Activated T-cell treated with anti-CD3 and anti-CD28 coated beads, Interleukin-2, amount 50 U/mL, for 24 hours (primary cell): ENCODE measurements at places on chromosomes 16 and 17.
A peak's percentile ranks its signal among the peaks of the same experiment; 100 is the strongest.

- DNase-seq, result no peak
- no peak overlapping the region for H3K27ac ChIP-seq
- no peaks in the 10 kb centered on the region for H3K27me3 ChIP-seq
- no peak overlapping the region for H3K4me3 ChIP-seq
- H3K4me1 ChIP-seq, result no peaks in the 10 kb centered on the region
- no peaks in the 10 kb centered on the region for H3K36me3 ChIP-seq
Measured at GRCh38 chr17:72955391-72956140, 136.9 kb downstream of the SLC39A11 start.

DNA sequence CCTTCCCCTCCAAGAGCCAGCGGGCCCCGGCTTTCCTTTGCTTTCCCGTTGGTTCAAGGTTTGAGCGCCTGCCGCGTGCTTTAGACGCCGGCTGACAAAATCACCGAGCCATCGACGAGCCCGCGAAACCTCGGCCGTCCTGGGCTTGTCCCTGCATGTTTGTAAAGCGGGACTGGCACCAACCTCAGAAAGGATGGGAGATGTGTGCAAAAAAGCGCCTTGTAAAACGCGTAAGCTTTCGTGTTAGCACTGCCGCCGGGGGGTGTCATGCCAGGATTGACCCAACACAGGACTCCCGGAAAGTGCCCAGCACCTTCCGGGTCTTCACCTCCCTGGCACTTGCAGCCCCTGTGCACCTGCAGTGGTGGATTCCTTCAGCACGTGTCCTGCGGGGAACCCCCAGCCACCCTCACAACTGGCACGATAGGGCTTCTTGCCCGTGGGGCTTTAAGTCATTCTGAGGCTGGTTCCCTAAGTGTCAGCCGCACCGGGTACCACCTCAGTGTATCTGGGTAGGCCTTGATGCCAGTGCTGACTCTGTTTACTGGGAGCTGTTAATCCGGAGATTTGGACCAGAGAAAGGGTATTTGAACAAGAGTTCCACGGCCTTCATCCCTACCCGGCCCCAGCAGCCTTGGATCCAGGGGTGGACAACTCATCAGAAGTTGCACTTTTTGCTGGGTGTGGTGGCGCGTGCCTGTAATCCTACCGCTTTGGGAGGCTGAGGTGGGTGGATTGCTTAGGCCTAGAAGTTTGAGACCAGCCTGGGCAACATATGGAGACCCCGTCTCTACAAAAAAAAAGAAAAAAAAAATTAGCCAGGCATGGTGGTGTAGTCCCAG is 817 bp downstream of the NDUFAF8 start:
- no peaks in the 10 kb centered on the region for H3K27me3 ChIP-seq
- peak overlapping the region; percentile 97 for H3K27ac ChIP-seq

GRCh38 chr16:68083861-68084503 is 1.2 kb upstream of the NFATC3 start:
- no peak for DNase-seq
- peaks cover 43% of the 10 kb centered on the region for H3K36me3 ChIP-seq
- H3K27ac ChIP-seq, result peak overlapping the region; percentile 97

GRCh38 chr17:38797158-38797490 is 2.2 kb downstream of the PIP4K2B start:
- H3K27me3 ChIP-seq, result no peaks in the 10 kb centered on the region
- peaks cover 68% of the 10 kb centered on the region for H3K36me3 ChIP-seq
- peaks cover 57% of the 10 kb centered on the region for H3K4me1 ChIP-seq
- peak overlapping the region; percentile 89 for H3K4me3 ChIP-seq
- H3K27ac ChIP-seq, result peak overlapping the region; percentile 95
- DNase-seq, result no peak

- no peak for DNase-seq
- H3K36me3 ChIP-seq, result no peaks in the 10 kb centered on the region
- no peak overlapping the region for H3K27ac ChIP-seq
Measured at GRCh38 chr16:49679095-49679494, 176.8 kb downstream of the ZNF423 start.

DNA sequence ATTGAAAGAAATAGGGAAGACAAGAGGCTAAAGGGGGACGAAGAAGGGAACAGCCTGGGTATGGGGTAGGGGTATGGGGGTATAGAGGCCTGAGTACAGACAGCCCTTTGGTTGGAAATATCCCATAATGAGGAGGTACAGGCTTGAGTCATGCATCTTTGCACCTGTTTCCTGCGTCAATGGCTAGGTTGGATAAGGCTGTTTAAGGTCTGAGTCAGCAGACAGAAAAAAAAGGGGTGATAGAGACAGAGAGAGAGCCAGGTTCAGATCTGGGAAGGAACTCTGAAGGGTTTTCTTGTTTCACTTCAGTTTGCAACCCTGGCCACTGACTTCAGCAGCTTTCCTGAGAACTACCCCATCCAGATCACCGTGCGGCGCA is 8.5 kb downstream of the FNDC8 start:
- H3K27ac ChIP-seq, result no peak overlapping the region
- peaks cover 72% of the 10 kb centered on the region for H3K36me3 ChIP-seq
- H3K4me1 ChIP-seq, result peaks cover 5% of the 10 kb centered on the region
- H3K4me3 ChIP-seq, result no peak overlapping the region

DNA sequence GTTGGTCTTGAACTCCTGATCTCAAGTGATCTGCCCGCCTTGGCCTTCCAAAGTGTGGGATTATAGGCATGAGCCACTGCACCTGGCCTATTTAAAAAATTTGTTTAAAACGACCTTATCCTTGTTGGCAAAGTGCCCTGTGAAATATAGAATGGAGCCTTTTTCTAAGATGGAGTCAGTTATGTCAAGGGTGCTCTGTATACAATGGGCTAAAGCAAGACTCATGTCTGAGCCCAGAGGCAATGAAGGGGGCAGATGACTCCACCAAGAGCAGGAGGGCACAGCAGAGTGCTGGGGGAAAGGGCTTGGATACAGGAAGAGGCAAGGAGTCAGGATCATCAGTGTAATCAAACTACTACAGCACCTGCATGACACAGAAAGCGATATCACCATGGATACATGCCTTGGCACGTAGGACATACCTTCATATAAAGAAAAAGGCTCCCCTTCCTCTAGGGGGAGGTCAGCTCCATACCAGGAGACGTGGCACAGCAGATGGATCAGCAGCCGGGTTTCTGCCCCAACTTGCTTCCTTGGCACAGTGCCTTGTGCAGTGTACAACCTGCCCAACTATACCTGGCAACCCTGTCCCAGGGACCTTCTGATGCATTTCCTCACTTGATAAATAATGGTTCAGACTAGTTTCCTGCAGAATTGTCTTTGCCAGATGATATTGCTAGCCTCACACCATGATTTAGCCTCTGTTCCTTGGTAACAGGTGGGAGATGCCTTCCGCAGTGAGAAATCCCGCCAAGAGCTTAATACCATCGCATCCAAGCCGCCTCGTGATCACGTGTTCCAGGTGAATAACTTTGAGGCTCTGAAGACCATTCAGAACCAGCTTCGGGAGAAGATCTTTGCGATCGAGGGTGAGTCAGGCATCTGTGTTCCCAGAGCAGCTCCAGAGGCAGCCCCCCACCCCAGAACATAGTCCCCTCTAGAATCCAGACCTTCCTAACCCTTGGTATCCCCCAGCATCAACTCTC is 15.3 kb downstream of the ITGAM start:
- H3K36me3 ChIP-seq, result no peaks in the 10 kb centered on the region
- peaks cover 7% of the 10 kb centered on the region for H3K27me3 ChIP-seq
- no peak overlapping the region for H3K4me3 ChIP-seq
- DNase-seq, result no peak
- H3K27ac ChIP-seq, result no peak overlapping the region

DNA sequence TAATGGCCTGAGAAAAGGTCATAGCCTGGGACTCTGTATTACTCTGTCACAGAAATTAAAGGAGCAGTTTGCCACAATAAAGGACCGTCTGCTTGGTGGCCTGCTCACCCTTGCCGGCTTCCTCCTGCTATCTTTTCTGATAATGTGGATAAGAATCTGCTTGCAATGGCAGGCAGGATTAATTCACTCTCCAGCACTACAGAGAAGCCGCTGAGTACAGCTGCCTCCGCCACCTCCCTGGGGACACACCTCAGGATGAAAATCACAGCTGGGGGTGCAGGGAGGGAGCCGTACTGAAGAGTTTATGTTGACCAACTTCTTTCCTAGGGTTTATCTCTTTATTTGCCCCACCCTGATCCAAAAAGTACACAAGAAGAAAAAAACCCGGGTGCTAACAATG is 245.9 kb upstream of the RPL38 start:
- H3K4me3 ChIP-seq, result no peak overlapping the region
- H3K36me3 ChIP-seq, result no peaks in the 10 kb centered on the region
- no peaks in the 10 kb centered on the region for H3K4me1 ChIP-seq
- H3K27ac ChIP-seq, result no peak overlapping the region
- no peak for DNase-seq

- DNase-seq, result no peak
- no peak overlapping the region for H3K4me3 ChIP-seq
- peaks cover 75% of the 10 kb centered on the region for H3K27me3 ChIP-seq
- peaks cover 20% of the 10 kb centered on the region for H3K4me1 ChIP-seq
Measured at GRCh38 chr17:60153606-60154390, 4.0 kb downstream of the CA4 start.

- H3K27me3 ChIP-seq, result peaks cover 15% of the 10 kb centered on the region
- H3K36me3 ChIP-seq, result no peaks in the 10 kb centered on the region
- DNase-seq, result no peak
- no peak overlapping the region for H3K4me3 ChIP-seq
- H3K27ac ChIP-seq, result no peak overlapping the region
Measured at GRCh38 chr17:7137171-7137943, 22.7 kb upstream of the ASGR2 start.

GRCh38 chr16:51607201-51607651 is 456.2 kb upstream of the SALL1 start:
- no peaks in the 10 kb centered on the region for H3K36me3 ChIP-seq
- no peaks in the 10 kb centered on the region for H3K27me3 ChIP-seq
- H3K27ac ChIP-seq, result no peak overlapping the region
- no peak overlapping the region for H3K4me3 ChIP-seq
- DNase-seq, result no peak
- H3K4me1 ChIP-seq, result no peaks in the 10 kb centered on the region

DNA sequence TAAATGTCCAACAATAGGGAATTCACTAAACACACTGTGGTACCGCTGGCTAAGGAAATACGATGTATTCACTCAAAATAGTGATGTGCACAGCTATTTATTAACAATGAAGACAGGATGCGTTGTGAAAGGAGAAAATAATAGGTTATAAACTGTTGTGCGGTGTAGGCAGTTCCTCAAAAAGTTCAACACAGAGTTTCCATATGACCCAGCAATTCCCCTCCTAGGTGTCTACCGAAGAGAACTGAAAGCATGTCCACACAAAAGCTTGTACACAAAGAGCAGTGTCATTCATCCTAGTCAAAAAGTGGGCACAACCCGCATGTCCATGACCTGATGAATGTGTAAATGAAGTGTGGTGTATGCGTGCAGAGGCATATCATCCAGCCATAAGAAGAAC is 1.2 kb upstream of the CES1 start:
- no peaks in the 10 kb centered on the region for H3K36me3 ChIP-seq
- no peak for DNase-seq
- no peak overlapping the region for H3K4me3 ChIP-seq
- peaks cover 8% of the 10 kb centered on the region for H3K27me3 ChIP-seq

- H3K27ac ChIP-seq, result no peak overlapping the region
- H3K4me1 ChIP-seq, result no peaks in the 10 kb centered on the region
- no peaks in the 10 kb centered on the region for H3K36me3 ChIP-seq
- H3K4me3 ChIP-seq, result no peak overlapping the region
- peaks cover 33% of the 10 kb centered on the region for H3K27me3 ChIP-seq
Measured at GRCh38 chr17:55601874-55602364, 90.7 kb upstream of the SMIM36 start.

GRCh38 chr17:67649891-67650290 is 67.8 kb upstream of the NOL11 start:
- H3K4me1 ChIP-seq, result peaks cover 18% of the 10 kb centered on the region
- no peaks in the 10 kb centered on the region for H3K27me3 ChIP-seq
- H3K27ac ChIP-seq, result peak overlapping the region; percentile 64
- no peak for DNase-seq

DNA sequence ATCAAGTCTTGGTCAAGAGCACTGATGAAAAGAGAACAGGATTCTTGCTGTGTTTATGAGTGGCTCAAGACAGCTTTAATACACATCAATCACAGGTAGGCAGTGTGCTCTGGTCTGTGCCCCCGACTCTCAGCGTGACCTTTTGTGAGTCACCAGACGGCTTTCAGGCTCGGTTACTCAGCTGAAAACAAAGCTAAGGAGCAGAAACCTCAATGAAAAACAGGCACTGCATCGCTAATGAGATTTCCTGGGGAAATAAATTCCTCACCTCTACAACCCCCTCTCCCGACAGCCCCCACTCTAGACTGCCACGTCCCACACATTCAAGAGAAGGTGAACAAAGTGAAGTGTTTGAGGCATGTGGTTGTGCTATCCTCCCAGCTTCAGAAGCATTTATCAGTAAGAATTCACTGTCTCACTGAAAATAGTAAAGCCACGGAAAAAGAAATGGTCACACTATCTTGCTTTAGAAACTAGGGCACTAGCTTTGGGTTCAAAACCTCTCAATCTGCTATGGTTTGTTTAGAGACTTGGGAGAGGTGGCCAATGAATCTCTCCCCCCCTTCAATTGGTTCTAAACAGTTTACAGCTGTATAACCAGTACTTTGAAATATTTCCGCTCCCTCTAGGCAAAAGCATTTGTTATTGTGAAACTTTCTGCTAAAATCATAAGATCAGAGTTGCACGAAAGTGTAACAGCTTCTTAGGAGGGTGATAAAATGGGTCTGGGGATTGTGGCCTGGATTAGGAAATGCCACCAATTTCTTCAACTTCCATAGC is 199.5 kb upstream of the PMFBP1 start:
- H3K36me3 ChIP-seq, result no peaks in the 10 kb centered on the region
- H3K4me1 ChIP-seq, result no peaks in the 10 kb centered on the region
- H3K27ac ChIP-seq, result no peak overlapping the region
- no peak for DNase-seq
- no peaks in the 10 kb centered on the region for H3K27me3 ChIP-seq

GRCh38 chr17:921161-921560 is 58.4 kb downstream of the NXN start:
- no peaks in the 10 kb centered on the region for H3K4me1 ChIP-seq
- H3K27me3 ChIP-seq, result peaks cover 18% of the 10 kb centered on the region
- H3K4me3 ChIP-seq, result no peak overlapping the region
- no peak overlapping the region for H3K27ac ChIP-seq
- no peaks in the 10 kb centered on the region for H3K36me3 ChIP-seq

DNA sequence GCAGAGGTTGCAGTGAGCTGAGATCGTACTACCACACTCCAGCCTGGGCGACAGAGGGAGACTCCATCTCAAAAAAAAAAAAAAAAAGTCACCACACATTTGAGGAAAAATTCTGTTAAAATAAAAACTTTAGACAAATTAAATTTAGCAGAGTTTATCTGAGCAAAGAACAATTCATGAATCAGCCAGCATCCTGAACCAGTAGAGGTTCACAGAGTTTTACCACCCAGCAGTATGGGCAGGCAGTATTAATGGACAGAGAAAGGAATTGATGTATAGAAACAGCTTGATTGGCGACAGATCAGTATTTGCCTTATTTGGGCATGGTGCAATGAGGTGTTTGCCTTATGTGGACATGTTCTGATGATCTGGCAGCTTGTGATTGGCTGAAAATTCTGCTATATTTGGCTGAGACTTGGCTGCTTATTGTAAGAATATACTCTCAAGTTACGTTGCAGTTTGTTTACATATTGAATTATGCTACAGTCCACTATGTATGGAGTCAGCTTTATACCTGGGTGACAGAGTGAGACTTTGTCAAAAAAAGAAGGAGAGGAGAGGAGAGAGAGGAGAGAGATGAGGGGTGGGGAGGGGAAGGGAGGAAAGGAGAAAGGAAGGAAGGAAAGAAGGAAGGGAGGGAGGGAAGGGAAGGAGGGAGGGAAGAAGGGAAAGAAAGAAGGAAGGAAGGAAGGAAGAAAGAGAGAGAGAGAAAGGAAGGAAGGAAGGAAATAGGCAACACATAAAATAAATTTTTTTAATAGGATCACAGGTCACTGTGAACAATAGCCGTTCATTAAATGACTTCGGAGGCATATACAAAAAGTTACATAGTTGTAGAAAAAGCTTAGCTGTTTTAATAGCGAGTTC is 14.6 kb downstream of the ABCC3 start:
- H3K27ac ChIP-seq, result no peak overlapping the region
- no peaks in the 10 kb centered on the region for H3K4me1 ChIP-seq
- H3K36me3 ChIP-seq, result no peaks in the 10 kb centered on the region
- no peak for DNase-seq
- H3K27me3 ChIP-seq, result peaks cover 9% of the 10 kb centered on the region
